HuH-7 (cell line): ENCODE measurements at places on chromosomes 5 and 9.
A peak's percentile ranks its signal among the peaks of the same experiment; 100 is the strongest.

- DNase-seq: no peak
Measured at GRCh38 chr5:161863259-161863658, 15.3 kb downstream of the GABRA1 start.

- DNase-seq: no peak
Measured at GRCh38 chr9:26311463-26311995, 581.1 kb downstream of the CAAP1 start.

DNA sequence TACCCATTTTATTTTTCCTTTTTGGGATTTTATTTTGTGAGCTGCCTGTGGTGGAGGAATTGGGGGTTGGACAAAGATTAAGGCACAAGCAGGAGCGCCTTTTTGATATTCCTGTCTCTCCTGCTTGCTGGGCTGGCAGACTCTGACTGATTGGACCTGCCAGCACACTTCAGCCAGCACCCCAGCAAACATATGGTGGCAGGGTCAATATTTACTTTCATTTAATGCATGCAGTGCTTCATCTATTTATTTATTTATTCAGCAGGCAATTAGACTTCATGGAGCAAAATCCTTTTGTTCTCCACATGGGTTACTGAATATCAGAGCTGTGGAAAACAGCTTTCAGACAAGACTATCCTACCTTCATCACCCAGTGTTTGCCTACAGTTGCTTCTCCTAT, 48.4 kb upstream of the EPB41L4A start:
- DNase-seq: no peak

GRCh38 chr5:53425687-53426511, 54.5 kb upstream of the FST start:
- peak; percentile 10 for DNase-seq

DNA sequence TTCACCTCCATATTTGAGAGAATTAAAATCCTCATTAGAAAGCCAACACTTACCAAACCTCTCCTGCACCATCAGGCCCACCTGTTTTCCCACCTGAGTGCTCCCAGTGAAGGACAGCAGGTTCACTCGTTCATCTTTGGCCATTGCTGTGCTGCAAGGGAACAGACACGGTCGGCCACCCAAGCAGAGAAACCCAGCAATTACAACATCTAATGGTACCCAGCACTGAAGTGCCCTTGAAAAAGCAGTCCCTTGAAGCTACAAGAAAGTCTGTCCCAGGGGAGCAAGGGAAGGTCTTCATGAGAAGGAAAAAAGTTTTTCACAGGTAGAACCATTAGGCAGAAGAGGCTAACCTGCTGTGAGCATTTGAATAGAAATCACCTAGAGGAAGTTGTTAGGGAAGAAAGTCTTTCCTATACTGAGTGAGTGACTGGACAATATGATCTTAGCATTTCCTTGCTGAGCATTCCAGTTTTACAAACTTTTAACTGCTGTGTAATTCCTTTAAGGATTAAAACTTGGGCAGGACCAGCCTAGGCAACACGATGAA, 26.7 kb downstream of the ALDH7A1 start:
- no peak for DNase-seq
